ENCODE measurements at places on chromosomes 2 and 18. TPM values are rescaled to one million over a fixed set of nuclear protein-coding genes. Genes with fewer than 3 reads are reported as not detected.

DNA sequence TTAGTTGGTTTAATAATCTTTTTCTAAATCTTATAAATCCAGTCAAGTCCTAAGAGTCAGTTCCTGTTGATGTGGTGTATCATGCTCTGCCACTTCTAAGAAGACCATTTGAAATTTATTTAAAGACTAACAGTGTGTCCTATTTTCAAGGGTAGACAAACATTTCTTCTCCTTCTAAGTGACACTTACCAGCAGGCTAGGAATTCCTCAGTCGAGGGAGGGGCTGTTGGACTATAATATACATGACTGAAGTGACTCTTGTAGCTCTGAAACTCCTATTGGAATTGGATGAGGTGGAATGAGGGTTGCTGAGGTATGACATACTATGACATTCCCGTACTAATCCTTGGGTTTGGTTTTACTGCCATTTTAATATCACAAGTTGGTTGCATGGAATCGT lies 30.6 kb downstream of the ITGB6 start:
- DNase-seq, result no peak

DNA sequence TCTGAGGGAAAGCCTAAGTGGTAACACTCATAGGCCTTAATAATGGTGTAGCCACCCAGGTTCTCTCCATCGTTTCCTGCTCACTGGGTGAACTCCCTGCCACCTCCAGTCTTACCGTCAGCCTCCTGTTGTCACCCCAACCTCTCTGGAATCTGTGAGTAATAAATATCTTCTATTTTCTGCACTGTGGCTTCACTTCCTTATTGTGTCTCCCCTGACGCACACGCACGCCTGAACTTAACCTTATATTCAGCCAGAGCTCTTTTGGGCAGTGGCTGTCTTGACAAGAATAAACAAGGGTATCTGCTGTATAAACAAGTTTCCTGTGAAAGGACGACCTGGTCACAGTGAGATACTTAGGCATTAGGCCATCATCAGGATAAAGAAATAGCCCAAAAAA lies 467.2 kb downstream of the SPAG16 start:
- no peak for DNase-seq

DNA sequence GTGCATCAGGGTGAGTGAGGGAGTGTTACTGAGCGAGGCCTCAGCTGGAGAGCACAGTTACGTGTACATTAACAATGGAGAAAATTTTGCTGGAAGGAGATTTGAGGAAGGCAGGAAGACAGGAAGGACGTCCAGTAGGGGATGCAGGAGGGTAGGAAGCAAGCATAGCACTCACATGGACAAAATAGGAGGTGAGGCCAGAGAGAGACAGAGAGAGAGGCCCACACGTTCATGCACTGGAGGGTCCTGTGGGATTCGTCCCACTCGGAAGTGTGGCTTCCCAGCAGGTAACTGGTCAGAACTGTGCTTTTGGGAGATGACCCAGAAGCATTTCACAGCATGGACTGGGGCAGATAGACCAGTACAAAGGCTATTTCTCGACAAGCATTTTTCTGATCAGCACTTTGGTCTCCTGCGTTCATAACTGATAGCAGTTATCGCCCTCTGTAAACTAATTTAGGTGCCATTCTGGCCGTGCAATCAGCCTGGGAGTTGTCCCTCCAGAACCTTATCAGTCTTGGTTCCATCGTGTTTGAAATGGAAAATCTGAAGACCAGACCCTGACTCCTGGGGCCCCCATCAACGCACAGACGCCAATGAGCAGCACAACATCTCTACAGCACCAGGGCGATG lies 5.7 kb downstream of the LCT start:
- peak; percentile 54 for DNase-seq

GRCh38 chr2:191158747-191159146 lies 8.0 kb upstream of the STAT4 start:
- no peak for DNase-seq

GRCh38 chr2:43029186-43029585 lies 197.2 kb downstream of the ZFP36L2 start:
- peak; percentile 69 for DNase-seq

DNA sequence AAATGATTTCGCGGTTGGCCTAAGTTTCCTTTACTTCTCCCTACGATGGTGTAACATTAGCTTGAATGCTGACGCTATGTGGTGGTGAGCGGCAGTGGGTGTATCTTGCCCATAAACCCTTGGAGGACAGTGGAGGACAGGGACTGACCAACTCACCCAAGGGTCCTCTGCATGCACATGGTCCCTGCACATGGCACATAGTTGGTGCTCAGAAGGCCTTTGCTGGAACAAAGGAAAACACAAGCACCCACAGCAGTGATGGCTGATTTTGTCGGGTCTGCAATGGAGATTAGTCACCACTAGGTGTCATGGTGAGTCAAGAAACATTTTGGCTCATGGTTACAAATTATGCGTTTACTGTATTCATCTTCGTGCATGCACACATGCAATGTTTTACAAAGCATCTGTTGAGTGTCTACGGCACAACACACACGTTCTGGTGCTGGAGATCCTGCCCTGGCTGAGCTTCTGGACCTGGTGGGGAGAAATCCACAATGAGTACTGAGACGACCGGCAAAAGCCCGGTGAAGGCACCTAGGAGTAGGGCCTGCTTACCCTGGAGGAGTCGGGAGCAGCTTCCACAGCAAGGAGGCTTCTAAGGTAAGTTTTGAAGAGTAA lies 44.0 kb downstream of the PDCL3 start:
- no peak for DNase-seq

GRCh38 chr2:186575302-186575701 lies 14.6 kb upstream of the ITGAV start:
- DNase-seq, result peak; percentile 45

GRCh38 chr2:226526716-226527115 lies 272.9 kb downstream of the IRS1 start:
- no peak for DNase-seq

GRCh38 chr2:241798631-241799521 lies 10.1 kb upstream of the NEU4 start:
- DNase-seq, result no peak

- no peak for DNase-seq
These were observed 6.9 kb downstream of the RAB31 start for GRCh38 chr18:9715088-9715343.

DNA sequence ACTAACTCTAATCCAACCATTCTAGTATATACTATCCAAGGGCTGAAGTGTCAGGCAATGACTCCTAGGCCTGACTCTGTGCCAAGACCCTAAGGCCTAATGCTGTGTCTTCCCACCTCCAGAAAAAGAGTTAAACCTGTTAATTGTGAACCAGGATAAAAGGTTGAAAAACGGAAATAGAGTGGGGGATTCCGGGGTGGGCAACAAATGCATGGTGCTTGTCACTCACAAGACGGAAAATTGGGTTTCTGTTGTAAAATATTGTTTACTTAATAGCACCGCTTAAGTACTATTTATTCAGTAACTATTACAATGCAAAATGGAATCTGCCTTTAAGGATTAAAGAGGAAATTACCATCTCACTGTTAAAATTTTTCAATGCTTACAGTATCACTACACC lies 3.2 kb downstream of the STK17B start:
- no peak for DNase-seq

UGT1A5 gene
- total RNA-seq, result 1.7 TPM

SDC1 gene
- 864 TPM for total RNA-seq

LRRC30 gene
- not detected for total RNA-seq

MRO gene
- total RNA-seq, result not detected

COL6A3 gene
- total RNA-seq, result 61.4 TPM

KIF3C gene
- 6.7 TPM for total RNA-seq
